ENCODE measurements at places on chromosomes 1 and 21.
A peak's percentile ranks its signal among the peaks of the same experiment; 100 is the strongest.

- DNase-seq: no peak
Measured at GRCh38 chr21:27596196-27596595, 629.3 kb upstream of the ADAMTS5 start.

GRCh38 chr1:25573961-25574360 lies 30.6 kb downstream of the LDLRAP1 start:
- no peak for DNase-seq

- DNase-seq: no peak
Measured at GRCh38 chr1:65178235-65178634, 30.2 kb downstream of the AK4 start.

DNA sequence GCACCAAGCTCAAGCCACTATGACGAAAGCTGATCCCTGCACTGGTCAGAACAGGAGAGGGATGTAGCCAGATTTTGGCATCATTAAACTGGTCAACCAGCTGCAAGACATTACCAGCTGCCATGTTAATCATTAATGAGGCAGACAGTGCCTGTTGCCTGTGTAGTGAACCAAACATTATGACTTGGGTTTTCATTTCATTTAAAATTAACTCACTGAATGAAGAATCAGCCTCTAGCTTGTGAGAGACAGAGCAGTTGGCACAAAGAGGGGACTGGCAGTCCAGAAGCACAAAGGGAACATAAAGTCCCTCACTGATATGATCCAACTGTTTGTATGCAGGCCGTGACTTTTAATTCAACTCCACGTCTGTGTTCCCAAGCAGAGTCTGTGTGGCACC lies 318.9 kb downstream of the SEC16B start:
- DNase-seq: no peak

GRCh38 chr1:20732071-20732587 lies 374 bp downstream of the SH2D5 start:
- DNase-seq: peak; percentile 47

DNA sequence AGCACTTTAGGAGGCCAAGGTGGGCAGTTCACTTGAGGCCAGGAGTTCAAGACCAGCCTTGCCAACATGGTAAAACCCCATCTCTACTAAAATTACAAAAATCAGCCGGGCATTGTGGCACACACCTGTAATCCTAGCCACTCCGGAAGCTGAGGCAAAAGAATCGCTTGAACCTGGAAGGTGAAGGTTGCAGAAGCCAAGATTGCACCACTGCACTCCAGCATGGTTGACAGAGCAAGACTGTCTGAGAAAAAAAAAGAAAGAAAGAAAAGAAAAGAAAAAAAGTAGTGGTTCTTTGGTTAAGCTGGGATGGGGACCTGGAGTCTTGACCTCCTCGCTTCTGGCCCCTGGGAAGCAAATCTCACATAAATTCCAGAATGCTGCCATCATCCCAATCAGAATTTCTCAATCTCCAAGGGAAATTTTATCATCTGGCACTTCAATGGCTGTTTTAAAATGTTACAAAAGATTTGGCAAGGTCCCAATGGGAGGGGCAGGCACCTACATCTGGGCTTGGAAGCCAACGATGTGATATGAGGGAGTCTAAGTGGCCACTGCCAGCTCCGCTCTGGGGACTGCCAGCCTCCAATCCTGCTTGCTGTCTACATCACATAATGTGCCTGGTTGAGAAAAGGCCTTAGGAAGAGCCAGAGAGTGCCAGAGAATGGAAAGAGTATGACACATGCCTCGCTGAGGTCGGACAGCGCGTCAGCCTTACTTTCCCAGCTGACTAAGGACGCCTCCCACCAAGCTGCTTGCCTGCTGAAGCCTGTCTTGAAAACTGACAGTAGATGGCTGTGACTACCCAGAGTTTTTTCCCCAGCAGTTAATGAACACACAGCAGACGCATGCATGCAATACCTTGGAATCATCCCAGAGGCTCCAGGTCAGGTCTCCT lies 42.1 kb upstream of the SRP9 start:
- DNase-seq: peak; percentile 97

DNA sequence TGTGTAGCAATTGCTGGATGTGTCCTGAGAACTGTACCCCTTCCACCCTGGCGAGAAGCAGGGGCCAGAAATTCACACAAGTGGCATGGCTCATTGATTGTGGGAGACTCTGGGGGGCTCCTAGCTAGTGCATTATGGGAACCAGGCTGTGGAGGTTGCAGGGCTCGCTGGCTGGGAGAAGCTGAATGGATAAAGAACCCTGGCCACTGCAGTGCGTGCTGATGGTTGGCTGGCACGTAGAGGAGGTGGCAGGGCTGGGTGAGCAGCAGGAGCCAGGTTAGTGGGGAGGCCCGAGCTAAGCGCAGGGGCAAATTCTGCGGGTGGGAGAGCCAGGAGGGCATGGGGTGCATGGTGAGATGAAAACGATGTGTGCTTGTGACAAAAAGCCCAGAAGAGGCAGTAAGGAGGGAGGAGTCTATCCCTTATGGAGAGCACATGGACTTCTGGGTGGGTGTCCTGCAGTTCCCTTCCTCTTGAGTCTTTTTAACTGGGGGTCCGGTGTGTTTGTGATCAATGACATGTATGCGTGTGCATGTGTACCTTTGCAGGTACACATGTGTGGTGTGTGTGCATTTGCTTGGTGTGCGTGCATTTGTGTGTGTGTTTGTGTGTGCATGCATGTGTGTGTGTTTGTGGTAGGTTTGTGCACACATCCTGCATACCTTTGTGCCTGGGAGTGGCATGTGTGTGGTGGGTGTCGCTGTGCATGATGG lies 3.6 kb downstream of the GUK1 start:
- no peak for DNase-seq
